Fibroblast of skin of right biceps (primary cell): ENCODE measurements at places on chromosomes 2 and 18.

GRCh38 chr18:52402814-52403213 is 62.8 kb downstream of the DCC start:
- no peak for DNase-seq

GRCh38 chr2:154698296-154698720 is at the start of gene KCNJ3:
Gene KCNJ3 (plus strand): TSS chr2:154698695. CDS start chr2:154698776, 81 bp downstream.
- no peak for DNase-seq

DNA sequence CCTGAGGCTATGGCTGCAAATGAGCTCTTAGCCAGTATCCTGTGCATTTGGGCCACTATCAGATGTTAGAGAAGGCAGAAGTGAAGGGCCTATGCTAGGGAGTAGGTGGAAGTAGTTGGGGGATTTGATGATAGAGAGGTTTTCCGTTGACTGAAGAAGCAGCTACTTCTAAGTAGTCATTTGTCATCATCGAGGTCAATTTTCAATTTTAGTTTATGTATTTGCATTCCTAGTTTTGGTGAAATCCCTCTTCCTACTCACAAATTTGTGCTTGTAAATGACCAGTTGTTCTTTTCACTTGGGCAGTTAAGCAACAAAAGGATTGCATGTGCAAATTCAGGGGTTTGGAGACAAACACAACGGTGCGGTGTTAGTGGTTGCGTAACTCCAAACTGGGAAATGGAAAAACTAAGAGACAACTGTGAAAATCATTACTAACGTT is 48.5 kb upstream of the PELI1 start:
- no peak for DNase-seq

- no peak for DNase-seq
Measured at GRCh38 chr2:2586068-2586776, 255.1 kb upstream of the MYT1L start.

DNA sequence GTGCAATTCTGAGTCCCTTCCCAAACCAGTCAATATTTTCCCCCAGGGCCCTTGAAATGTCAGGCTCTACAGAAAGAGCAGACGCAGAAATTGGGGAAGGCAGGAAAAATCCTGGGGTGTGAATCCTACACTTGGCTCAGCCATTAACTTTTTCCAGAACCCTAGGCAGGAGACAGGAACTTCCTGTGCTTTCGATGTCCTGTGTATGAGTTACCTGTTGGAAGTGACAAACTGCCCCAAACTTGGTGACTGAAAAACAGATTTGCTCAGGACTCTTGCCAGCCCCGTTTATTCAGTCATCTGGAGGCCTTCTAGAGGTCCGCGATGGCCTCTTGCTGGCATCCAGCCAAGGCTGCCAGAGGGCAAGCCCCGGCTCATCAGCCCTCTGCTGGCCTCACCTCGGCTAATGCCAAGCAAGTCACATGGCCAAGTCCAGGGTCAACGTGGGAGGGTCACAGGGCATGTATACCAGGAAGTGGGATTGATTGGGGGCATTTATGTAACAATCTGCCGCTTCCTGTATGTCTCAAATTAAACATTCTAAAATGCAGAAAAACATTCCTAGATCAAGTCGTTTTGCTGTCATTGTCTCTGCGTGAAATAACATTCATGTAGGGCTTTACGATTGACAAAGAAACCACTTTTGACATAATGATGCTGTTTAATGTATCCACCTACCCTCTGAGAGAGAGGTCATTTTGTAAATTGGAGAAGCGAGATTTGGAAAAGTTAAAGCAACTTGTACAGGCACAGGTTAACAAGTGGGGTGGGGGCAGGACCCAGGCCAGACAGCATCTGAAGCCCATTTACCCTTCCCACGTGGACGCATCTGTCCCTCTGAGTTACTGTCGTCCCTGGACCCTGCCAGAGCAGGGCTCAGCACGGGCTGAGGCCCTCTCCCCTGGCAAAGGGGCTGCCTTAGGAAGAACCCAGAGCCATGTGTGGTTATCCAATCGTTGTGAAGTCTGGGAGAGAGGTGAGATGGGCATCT is 179.4 kb downstream of the INHBB start:
- DNase-seq, result no peak
